ENCODE measurements at places on chromosomes 5 and 9.

- peak; percentile 27 for DNase-seq
Observed at GRCh38 chr5:174022384-174023095, 23.0 kb upstream of the NSG2 start.

GRCh38 chr9:105295201-105295550 is 50.7 kb downstream of the SLC44A1 start:
- DNase-seq: no peak

- no peak for DNase-seq
Observed at GRCh38 chr5:176359658-176360057, 1.9 kb downstream of the KIAA1191 start.

DNA sequence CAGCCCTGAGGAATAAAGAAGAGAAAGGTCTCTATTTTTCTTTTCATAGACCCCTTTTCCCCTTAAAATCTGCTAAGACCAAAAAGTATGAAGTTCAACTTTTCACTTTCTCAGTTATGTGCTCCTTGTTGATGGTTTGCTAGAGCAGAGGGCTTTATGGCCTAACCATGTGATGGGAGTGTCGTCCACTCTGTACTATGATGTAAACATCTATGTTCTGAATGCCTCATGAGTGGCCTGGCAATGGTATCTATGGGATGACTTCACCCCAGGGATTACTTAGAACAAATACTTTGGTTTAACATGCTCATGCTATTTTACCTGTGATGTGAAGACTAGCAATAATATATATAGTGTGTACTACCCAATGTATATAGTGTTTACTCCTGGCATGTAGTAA is 43.7 kb upstream of the MIER3 start:
- DNase-seq: no peak

- DNase-seq: no peak
Observed at GRCh38 chr5:93403141-93403928, 177.7 kb downstream of the NR2F1-AS1 start.

- DNase-seq: no peak
Observed at GRCh38 chr5:160747987-160748386, 104.0 kb downstream of the ATP10B start.

- DNase-seq: no peak
Observed at GRCh38 chr5:109329333-109330237, 80.2 kb downstream of the PJA2 start.

- no peak for DNase-seq
Observed at GRCh38 chr5:126464016-126464415, 40.8 kb downstream of the GRAMD2B start.

DNA sequence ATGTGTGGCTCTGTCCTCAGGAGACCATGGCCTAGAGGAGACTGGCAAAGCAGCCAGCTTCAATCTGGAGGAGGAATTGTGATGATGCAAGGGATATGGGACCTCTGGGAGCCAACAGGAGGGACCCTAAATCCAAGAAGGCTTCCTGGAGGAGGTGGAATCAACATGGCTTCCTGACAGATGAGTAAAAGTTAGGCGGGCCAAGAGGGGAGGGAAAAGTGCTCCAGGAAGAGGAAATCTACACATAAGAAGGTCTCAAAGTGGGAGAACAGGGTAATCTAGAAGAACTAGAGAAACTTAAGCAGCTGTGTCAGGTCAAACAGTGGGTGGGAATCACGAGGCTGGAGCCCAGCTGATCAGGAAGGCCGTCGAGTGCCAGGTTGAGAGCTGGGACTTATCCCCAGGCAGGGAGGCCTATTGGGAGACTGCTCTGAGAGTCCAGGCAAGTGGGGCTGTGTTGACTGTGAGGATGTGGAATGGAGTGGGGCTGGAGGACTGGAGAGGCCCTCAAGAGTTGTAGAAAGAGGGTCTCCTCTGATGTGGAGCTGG is 119.1 kb downstream of the C9orf50 start:
- DNase-seq: no peak

- no peak for DNase-seq
Observed at GRCh38 chr5:88665750-88666215, 217.2 kb downstream of the MEF2C start.

GRCh38 chr9:70382709-70383605 is 31.5 kb downstream of the KLF9 start:
- DNase-seq: no peak

- no peak for DNase-seq
Observed at GRCh38 chr5:93092349-93093105, 488.5 kb downstream of the NR2F1-AS1 start.

DNA sequence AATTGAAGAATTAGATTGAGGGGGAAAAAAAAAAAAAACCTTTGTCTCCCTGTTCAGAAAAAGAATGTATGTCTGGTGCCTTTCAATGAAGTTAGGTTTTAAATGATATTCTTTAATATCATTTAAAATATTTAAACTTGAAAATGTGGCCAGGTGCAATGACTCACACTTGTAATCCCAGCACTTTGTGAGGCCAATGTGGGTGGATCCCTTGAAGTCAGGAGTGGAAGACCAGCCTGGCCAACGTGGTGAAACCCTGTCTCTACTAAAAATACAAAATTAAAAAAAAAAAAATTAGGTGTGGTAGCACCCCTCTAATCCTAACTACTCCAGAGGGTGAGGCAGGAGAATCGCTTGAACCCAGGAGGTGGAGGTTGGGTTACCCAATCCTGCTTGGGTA is 111.1 kb upstream of the RASA1 start:
- DNase-seq: no peak

- no peak for DNase-seq
Observed at GRCh38 chr9:82209797-82210470, 221.4 kb downstream of the SPATA31D1 start.

GRCh38 chr5:150451594-150451993 is 2.1 kb upstream of the RPS14 start:
- DNase-seq: no peak

DNA sequence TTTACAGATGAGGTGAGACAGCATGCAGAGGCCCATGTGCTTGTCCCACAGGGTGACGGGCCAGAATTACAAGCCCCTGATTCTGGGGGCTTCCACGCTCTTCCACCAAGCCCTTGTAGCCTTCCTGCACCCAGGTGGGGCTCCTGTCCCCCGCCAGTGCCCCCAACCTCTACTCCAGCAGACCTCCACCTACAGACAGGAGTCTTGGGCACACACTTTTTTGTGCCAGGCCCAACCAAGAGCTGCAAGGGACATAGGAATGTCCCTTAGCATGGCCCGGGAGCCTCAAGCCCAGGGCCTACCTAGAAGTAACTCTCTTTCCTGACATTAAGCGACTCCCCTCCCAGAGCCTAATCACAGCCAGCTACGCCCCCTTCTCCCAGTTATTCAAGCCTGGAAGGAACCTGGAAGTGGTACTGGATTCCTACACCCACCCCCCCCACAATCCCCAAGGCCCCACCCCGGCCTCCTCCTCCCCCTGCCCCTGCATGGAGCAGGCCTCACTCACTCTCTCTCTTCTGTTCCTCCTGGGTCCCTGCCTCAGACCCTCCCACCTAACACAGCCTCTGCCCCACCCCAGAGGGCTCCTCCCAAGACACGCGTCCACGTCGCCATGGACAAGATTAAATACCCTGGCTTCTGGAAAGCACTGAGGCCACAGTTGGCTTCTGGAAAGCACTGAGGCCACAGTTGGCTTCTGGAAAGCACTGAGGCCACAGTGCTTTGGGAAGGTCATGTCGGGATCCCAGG is 30.5 kb downstream of the ADAMTS2 start:
- DNase-seq: no peak

GRCh38 chr5:158840193-158840592 is 259.5 kb downstream of the EBF1 start:
- DNase-seq: no peak

DNA sequence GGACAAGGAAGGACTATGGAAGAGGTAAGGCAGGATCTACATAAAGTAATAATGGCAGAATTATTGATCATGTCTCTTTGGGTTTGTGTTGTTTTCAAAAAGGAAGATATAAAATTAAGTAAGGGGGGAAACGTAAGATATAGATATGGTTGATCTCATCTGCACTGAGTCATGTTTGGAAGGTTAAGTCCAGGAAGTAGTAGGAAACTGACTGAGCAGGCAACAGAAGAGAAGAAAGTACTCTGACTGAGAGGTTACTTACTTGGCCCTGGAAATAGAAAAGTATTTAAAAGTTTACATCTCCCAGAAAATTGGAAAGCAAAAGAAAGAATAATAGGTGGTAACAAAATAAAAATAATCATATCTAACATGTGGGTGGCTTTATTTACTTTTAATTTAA is 405.3 kb upstream of the RGMB start:
- no peak for DNase-seq

GRCh38 chr9:112601636-112602035 is 115.0 kb downstream of the KIAA1958 start:
- DNase-seq: no peak

GRCh38 chr9:104177676-104178075 is 83.6 kb downstream of the SMC2 start:
- DNase-seq: no peak

DNA sequence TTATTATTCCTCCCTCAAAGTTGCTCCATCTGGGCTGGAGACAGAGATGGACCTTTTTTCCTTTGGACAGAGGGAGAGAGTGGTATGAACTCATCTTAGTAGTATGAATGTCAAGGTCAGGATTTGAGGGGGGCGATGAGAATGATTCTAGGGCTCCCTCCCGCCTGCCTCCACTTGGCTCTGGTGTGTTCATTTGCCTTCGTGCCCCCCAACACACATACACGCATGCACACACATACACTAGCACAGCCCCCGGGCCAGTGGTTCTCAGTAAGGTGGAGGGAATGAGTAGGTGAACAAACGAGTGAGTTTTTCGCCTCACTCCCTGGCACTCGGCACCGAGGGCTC is 44.5 kb downstream of the ERGIC1 start:
- no peak for DNase-seq

- no peak for DNase-seq
Observed at GRCh38 chr9:69905851-69906250, 85.2 kb downstream of the CFAP95 start.

- no peak for DNase-seq
Observed at GRCh38 chr5:41118177-41118576, 47.0 kb upstream of the MROH2B start.

DNA sequence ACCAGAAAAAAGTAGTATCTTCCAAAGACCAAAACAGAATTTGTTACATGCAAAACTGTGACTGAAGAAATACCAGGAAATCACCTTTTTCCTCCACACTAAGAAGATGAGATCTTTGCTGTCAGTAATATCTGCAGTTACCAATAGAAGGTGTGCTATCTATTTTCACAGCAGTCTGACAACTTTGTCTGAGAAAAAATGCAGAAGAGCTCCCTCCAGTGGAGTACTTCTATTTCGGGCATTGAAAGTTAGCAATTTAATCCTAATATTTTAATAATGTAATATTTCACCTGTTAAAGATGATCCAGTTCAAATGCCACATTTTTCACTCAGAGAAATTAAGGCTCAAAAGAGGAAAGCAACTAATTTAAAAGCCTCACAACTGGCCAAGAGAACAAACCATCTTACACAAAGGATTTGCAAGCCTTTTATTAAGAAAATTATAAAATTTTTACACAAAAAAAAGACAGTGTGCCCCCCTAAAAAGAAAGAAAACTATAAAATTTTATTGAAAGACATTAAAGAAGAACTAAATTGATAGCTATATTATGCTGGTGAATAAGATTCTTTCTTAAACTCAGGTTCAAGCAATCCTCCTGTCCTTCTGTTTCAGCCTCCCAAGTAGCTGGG is 50.6 kb downstream of the DEPDC1B start:
- DNase-seq: no peak

- DNase-seq: peak; percentile 64
Observed at GRCh38 chr5:104265531-104266140, 703.0 kb upstream of the NUDT12 start.

DNA sequence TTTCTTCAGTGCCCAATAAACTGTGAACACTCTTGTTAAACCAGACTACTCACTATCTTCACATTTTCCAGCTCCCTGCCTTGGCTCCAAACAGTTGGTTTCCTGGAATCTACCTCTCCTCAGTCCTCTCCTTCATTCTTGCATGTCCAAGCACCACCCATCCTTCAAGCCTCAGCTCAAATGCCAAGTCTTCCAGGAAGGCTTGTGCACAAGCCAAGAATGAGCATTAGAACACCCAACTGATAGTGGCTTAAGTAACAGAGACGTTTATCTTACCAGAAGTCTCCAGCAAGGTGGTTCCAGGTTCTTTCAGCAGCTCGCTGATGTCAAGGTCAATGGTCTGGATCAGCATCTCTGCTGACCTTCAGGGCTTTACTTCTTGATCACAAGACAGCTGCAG is 60.1 kb downstream of the PTPDC1 start:
- no peak for DNase-seq

GRCh38 chr9:27310582-27310981 is 13.6 kb upstream of the EQTN start:
- peak; percentile 10 for DNase-seq

DNA sequence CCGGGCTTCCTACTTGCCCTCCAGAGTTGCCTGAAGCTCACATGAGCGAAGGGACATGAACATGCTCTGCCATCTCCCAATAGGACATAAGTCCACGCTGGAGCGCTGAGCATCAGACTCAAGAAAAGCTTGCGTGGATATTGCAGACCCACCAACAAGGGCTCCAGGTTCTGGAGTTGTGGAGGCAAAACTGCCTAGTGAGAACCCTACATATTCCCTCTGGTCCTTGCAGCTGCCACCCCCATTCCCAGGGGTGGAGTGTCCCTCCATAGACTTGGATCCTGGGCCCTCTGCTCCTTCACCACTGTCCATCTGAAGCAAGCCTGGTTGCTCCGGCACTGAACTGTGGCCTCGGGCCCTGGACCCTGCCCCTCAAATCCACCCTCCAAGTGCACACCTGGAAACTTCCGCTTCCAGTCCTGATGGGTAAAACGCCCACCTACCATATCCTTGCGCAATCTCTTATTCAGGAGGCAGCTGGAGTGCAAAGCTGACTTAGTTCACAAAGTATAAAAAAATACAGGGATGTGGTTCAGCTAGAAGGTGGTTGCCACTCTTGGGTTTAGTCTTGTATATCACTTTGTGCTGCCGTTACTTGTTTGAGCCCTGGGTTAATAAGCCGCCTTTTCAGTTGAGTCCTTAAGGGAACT is 28.0 kb downstream of the HRH2 start:
- DNase-seq: no peak

DNA sequence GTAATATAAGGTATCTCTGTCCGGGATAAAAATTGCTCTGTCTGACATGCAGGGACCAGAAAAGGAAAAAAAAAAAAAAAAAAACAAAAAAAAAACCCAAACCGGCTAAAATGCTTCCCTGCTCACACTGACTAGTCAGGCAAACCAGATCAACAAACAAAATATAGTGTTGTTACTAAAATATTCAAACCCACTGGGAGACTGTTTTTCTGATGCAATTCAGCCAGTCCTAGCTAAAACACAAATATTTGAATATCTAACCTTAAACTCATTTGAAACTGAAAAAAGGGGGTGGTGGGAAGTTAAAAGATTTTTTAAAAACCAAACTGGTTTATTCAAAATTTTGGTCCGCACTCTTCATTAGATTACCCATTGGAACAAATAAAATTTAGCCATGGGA is 61.0 kb downstream of the APBA1 start:
- no peak for DNase-seq
